ENCODE measurements at places on chromosomes 7 and 10. TPM values are rescaled to one million over a fixed set of nuclear protein-coding genes. Genes with fewer than 3 reads are reported as not detected.

ADRA2A gene
- 0.07 TPM for total RNA-seq

CPA4 gene
- total RNA-seq = 0.32 TPM

OPALIN gene
- total RNA-seq = not detected

CALCR gene
- not detected for total RNA-seq

EBLN1 gene
- not detected for total RNA-seq

HABP2 gene
- not detected for total RNA-seq

TOMM7 gene
- 238 TPM for total RNA-seq

GRCh38 chr10:72981028-72981881, 26.6 kb upstream of the PLA2G12B start:
- H3K27ac ChIP-seq = no peak overlapping the region
- H3K4me1 ChIP-seq = no peaks in the 10 kb centered on the region
- H3K27me3 ChIP-seq = no peaks in the 10 kb centered on the region
- H3K36me3 ChIP-seq = peaks cover 12% of the 10 kb centered on the region
- no peak for DNase-seq

- H3K4me1 ChIP-seq = no peaks in the 10 kb centered on the region
- no peak for DNase-seq
These were observed 18.5 kb downstream of the TMEM72 start for GRCh38 chr10:44929356-44930255.

DNA sequence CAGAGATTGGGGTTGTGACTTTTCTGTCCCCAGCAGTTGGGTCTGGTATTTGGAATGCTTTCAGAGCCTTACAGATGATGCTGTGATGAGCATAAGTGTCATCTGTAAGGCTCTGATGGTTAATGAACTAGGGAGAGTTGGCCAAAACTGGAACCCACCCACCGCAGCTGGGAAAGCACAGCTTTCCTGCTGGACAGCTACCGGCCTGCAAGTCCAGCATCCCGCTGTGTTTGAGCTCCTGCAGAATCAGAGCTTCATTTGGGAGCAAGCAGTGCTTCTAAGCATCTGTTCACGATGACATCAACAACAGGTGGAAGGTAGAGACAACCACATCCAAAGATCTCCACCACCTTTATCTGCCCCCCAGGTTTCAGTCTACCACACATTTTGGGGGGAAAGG, 11.7 kb downstream of the UCN3 start:
- H3K36me3 ChIP-seq = peaks cover 2% of the 10 kb centered on the region
- no peak overlapping the region for H3K4me3 ChIP-seq
- no peak for DNase-seq
- no peak overlapping the region for H3K27ac ChIP-seq

DNA sequence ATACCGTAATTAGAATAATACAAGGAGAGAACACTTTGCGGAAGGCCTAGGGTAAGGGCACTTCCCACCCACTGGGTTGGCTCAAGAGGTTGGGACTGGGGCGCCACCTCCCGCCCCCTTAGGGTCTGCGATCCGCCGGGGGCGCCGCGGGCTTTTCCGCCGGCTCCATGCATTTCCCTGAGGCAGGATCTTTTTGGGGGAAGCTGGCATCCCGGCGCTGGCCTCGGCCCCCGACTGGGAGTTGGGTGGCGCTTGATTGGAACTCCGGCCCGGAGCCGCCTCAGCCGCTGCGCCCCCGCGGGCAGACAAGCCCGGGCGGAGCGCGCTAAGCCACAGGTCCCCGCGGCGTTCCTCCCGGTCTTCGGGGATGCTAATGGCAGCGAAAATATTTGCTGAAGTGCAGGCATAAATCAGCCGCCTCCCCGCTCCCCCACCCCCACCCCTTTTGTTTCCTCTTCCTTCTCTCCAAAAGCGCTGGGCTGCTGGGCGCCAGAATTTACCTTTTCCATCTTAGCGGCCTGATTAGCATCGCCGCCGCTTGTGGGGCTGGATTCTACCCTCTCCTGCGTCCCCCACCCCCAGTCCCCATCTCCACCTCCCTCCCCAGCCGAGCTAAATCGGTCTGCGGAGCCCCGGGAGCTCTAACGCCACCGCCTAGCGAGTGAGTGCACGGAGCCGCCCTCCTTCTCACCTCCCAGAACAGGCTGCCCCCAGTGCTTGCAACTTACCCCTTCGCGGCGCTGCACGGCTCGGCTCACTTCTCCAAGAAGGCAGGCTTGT, 5.1 kb downstream of the UNC5B start:
- H3K4me3 ChIP-seq = peak overlapping the region; percentile 74
- no peaks in the 10 kb centered on the region for H3K36me3 ChIP-seq
- peak; percentile 24 for DNase-seq
- H3K27ac ChIP-seq = no peak overlapping the region
- peaks cover 46% of the 10 kb centered on the region for H3K27me3 ChIP-seq
- H3K4me1 ChIP-seq = peaks cover 9% of the 10 kb centered on the region

DNA sequence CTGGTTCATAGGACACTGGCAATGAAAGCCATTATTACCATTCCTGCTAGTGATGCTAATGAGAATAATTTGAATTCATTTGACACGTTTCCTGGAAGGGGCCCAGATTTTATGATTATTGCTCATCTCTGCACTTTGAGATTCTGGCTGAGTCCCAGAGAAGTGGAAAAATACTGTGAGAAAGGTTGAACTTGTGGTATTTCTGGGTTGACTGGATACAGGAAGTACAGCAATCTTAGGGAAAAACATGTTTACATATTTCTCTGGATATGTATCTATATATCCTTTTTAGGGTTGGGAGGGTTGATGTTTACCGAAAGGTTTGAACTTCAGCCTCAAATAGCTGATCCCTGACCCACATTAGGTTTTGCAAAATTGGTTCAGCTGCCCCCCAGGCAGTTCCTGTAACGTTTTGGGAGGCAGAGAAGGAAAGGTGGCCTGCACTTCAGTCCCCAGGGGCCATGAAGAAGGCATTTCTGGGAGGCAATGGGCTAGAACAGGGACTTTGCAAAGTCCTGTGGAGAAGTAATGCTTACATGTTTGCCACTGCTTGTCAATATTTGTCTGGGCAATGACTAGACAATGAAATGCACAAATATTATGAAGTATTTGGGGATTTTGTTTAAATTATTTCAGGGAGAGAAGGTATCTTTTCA, 253.7 kb upstream of the PITRM1 start:
- H3K4me3 ChIP-seq = no peak overlapping the region
- DNase-seq = no peak
- H3K36me3 ChIP-seq = no peaks in the 10 kb centered on the region
- peaks cover 18% of the 10 kb centered on the region for H3K27me3 ChIP-seq
- peaks cover 8% of the 10 kb centered on the region for H3K4me1 ChIP-seq

DNA sequence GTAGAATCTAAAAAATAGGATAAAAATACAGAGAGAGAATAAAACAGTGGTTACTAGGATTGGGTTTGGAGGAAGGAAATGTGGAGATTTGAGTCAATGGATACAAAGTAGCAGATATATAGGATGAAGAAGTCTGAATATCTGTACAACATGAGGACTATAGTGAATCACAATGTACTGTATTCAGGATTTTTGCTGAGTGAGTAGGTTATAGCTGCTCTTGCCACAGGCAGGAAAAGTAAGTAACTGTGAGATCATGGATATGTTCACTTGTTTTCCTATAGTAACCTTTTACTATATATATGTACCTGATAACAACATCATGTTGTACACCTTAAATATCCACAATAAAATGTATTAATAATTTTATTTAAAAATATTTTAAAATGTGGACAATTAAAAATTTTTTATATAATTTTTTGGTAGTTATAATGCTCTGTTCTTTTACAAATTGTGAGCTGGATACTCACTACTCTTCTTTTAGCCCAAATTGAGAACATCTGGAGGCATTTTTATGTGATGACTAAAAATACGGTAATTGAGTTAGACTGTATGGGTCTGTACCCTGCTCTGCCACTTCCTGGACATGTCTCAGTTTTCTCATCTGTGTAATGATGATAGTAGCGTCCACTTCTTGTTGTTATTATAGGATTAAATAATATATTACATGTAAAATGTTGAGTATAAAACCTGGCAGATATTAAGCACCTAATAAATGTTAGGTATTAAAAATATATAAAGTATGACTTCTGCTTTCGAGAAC, 439.1 kb downstream of the AUTS2 start:
- H3K36me3 ChIP-seq = no peaks in the 10 kb centered on the region
- no peaks in the 10 kb centered on the region for H3K4me1 ChIP-seq
- DNase-seq = no peak
- no peak overlapping the region for H3K27ac ChIP-seq
- no peak overlapping the region for H3K4me3 ChIP-seq

DNA sequence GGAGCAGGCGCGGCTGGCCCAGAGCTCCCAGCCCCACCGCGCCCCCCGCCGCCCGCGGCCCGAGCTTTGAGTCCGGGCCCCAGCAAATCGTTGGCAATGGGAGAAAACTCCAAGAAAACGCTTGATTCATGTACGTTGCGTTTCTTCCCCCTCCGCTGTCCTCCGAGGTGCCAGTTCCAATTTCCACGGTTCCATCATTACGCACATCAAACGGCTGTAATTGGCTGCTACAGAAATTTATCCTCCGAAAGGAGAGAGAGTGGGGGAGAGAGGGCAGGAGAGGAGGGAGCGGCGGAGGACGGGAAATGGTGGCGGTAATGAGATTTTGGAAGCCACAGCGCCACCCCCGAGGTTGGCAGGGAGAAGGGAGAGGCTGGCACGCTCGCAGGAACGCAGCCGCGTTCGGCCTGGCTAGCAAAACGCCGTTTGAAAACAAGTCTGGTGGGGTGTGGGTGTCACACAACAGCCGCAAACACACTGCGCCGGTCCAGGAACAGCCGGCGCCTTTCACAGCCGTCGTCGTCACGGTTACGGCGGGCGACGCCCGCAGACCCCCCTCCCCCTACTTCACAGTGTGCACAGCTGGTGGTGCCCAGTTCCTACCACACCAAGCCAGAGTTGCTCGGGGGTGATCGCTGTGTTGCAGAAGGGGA, 57.5 kb downstream of the UNCX start:
- H3K36me3 ChIP-seq = no peaks in the 10 kb centered on the region
- peak overlapping the region; percentile 77 for H3K4me3 ChIP-seq
- peaks cover 18% of the 10 kb centered on the region for H3K27me3 ChIP-seq
- peaks cover 5% of the 10 kb centered on the region for H3K4me1 ChIP-seq

DNA sequence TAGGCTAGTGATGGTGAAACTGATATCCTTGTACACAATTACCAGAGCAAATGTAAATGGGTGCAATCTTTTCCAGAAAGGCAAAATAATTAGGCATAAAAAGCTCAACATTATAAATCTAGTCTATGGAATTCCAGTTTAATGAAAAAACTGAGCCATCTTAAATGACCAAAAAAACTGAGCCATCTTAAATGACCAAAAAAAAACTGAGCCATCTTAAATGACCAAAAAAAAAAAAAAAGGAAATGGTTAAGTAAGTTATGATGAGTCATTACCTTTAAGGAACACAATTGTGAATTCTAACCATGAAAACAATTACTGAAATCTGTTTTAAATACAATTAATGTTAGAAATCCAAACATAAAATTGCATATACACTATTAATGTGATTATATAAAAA, 25.3 kb downstream of the USP6NL start:
- no peak for DNase-seq
- H3K27ac ChIP-seq = no peak overlapping the region
- peaks cover 9% of the 10 kb centered on the region for H3K36me3 ChIP-seq
- peaks cover 5% of the 10 kb centered on the region for H3K27me3 ChIP-seq
- no peak overlapping the region for H3K4me3 ChIP-seq

GRCh38 chr10:89403043-89403442, 10.6 kb downstream of the IFIT1 start:
- no peaks in the 10 kb centered on the region for H3K36me3 ChIP-seq
- DNase-seq = no peak
- no peaks in the 10 kb centered on the region for H3K27me3 ChIP-seq
- peaks cover 8% of the 10 kb centered on the region for H3K4me1 ChIP-seq

- H3K4me3 ChIP-seq = no peak overlapping the region
- no peaks in the 10 kb centered on the region for H3K36me3 ChIP-seq
- no peak overlapping the region for H3K27ac ChIP-seq
- H3K4me1 ChIP-seq = no peaks in the 10 kb centered on the region
- DNase-seq = no peak
These were observed 290.9 kb downstream of the DNAJB9 start for GRCh38 chr7:108860615-108861014.

GRCh38 chr10:48934672-48935501, 4.8 kb downstream of the LRRC18 start:
- H3K4me1 ChIP-seq = no peaks in the 10 kb centered on the region
- no peaks in the 10 kb centered on the region for H3K36me3 ChIP-seq
- no peaks in the 10 kb centered on the region for H3K27me3 ChIP-seq
- no peak overlapping the region for H3K4me3 ChIP-seq
- DNase-seq = no peak

DNA sequence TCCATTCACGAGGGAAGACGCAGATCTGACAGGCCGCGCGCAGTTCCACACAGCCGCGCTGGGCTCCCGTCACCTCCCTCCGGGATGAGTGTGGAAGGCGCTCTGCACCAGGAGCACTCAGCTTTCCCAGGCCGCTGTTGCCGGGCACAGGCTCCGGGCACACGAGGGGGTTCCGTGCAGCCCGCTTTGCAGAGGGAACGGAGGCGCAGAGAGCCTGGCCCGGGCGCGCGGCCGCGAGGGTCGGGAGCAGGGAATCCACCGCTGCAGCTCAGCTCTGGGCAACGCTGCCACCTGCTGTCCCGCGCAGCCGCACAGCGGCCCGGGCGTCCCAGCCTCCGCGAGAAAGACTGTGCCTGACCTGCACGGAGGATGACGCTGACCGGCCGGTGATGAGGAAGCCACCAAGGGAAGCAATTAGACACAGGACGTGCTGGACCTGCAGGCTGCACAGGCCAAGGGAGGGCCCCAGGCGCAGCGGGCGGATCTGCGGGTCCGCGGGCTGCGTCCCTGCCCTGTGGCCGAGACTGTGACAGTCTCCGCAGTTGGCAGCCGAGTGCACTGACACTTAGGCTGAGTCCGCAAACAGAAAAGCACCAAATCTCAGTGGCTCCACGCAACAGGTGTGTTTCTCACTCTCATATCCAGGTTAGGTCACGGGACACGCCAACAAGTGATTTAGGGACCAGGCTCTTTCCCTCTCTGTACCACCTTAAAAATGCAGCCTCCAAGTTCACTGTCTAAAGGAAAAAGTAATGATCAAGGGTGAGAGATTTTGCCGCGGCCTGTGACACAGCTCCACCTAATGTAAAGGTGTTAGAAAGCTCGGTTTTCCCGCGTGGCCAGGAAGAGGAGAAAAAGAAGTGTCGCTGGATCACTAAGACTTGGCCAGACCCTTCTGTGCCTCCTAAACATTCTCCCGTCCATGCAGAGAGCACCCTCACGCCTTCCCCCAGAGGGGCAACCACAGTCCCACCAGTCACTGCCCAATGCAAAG, 94.5 kb downstream of the SEC61G start:
- H3K27ac ChIP-seq = no peak overlapping the region
- peak; percentile 41 for DNase-seq
- no peaks in the 10 kb centered on the region for H3K36me3 ChIP-seq
- peak overlapping the region; percentile 73 for H3K4me3 ChIP-seq
- H3K4me1 ChIP-seq = peaks cover 10% of the 10 kb centered on the region

- H3K36me3 ChIP-seq = peaks cover 6% of the 10 kb centered on the region
- H3K27ac ChIP-seq = no peak overlapping the region
- H3K4me1 ChIP-seq = peaks cover 6% of the 10 kb centered on the region
- H3K4me3 ChIP-seq = no peak overlapping the region
- no peaks in the 10 kb centered on the region for H3K27me3 ChIP-seq
These were observed 49.1 kb downstream of the RAB11FIP2 start for GRCh38 chr10:117997673-117998072.
